BJ (cell line): ENCODE measurements at places on chromosomes 12 and 14.

DNA sequence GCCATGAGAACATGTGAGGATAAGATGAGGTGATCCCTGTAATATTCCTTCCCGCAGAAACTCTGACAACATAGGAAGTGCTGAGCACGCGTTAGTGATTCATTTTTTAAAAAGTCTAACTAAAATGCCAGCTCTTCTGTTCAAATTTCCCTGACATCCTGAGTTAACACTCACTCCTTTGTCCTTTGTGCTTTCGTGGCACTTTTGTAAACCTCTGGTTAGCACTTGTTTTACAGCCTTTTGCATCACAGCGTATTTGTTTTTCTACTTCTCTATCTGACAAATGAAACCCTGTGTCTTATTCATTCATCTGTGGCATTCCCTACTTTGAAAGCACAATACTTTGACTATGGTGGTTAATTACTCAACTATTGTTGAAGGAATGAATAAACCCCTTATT, 313.6 kb downstream of the NUAK1 start:
- no peak for DNase-seq

GRCh38 chr12:67754933-67755697, 106.6 kb downstream of the DYRK2 start:
- DNase-seq, result no peak

DNA sequence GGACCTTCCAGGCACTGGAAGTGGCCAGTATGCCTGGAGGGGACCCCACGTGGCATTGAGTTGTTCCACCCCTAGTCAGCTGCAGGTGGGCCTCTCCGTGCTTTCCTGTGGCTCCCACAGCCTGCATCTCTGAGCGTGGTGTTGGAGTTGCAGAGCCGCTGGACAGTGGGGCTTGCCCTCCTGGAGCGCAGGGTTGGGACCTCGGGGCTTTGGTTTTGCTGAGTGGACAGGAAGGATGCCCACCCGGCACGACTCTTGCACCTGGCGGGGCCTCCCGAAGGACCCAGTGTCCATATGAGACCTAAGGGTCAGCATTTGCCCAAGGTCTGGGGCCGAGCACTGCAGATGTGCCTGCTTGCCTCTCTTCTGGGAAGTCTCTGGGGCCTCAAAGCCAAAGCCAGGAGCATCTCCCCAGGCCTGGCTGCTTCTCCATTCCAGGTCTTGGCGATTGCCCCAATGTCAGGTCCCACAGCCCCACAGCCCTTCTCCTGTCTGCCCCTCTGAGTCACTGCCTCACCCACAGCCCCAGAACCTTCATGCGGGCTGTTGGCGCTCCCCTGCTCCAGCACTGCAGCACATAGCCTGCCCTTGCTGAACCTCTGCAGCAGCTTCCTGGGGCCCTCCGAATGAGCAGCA, 1.5 kb downstream of the PACS2 start:
- DNase-seq, result no peak

DNA sequence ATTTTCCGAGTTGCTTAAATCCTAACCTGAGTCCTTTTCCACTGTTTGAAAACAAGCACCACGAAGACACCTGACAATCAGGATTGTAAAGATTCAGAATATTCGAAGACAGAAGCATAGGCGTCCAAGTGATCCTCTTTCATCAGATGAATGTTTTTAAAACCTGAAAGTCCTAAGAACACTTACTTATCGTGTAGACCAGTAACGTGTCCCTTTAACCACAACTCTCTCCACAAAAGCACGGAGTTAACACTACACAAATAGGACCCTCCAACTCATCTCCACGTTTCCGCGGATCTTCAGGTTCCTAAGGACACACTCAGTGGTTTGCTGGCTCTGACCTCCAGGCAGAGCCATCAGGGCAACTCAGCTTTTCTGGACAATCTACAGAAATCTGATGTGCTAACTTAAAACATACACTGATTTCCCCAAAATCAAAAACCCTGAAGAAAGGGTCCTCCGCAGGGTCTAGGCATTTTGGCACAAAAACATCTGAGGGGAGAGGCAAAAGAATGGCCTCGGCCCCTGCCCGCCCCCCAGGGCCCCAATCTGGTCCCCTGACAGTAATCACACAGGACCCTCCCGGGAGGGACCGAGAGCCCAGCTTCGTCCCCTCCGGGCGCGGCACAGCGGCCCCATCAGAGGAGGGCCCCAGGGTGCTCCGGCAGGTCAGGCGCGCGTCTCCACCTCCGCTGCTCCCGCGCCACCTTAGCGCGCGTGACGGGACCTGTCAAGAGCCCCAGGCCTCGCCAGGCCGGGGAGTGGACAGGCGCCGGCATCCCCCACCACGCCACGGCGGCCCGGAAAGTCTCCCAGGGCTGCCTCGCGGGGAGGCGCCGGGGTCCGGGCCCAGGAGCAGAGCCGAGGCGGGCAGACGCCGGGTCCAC, 925 bp downstream of the DICER1 start:
- no peak for DNase-seq

DNA sequence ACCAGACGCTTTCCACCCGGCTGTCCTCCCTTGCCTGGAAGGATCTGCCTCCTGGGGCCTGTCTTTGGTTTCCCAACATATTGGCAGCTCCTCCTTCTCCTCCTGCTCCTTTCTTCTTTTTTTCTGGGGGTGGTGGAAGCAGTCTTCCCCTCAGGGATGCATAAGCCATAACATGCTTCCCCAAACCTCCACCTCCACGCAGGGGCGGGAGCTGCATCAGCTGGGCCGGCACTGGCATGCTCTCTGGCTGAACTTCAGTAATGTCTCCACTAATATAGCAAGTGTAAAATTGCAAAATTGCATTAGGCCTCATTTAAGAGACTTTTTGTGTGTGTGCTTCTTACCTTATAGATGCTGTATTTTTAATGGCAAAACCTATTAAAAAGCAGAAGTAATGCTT, 58.6 kb downstream of the GLT1D1 start:
- no peak for DNase-seq

DNA sequence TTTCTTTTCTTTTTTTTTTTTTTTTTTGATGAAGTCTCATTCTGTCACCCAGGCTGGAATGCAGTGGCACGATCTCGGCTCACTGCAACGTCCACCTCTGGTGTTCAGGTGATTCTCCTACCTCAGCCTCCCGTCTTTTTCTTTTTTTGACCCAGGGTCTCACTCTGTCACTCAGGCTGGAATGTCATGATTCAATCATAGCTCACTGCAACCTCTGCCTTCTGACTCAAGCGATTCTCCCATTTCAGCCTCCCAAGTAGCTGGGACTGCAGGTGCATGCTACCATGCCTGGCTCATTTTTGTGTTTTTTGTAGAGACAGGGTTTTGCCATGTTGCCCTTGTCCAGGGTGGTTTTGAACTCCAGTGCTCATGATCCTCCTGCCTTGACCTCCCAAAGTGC, 12.0 kb downstream of the FUT8 start:
- DNase-seq, result no peak

DNA sequence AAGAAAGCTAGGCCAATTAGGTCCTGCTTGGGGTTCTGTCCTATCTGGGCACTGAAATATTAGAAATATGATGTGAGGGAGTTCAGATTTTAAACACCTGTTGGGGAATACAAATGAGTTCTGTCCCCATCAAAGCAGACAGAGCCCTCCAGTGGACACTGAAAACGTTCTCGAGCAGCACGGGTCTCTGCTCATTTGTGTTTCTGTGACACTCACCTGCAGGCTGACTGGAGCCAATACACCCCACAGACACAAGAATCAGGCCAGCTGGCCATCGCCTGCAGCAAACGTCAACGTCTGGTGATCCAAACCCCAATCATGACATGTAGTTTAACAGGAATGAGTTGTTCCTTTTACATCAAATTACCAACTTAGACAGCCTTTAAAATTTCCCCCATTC, 493.4 kb upstream of the TMEM132C start:
- no peak for DNase-seq
